Activated CD8-positive, alpha-beta T cell treated with anti-CD3 and anti-CD28 coated beads, Interleukin-2, amount 10 ng/mL, durations not matched to agents 7 days and 5 days (primary cell): ENCODE measurements at places on chromosomes 5 and 9. TPM values are rescaled to one million over a fixed set of nuclear protein-coding genes. Genes with fewer than 3 reads are reported as not detected.

Gene FAM169A
- 3.8 TPM for total RNA-seq

DNA sequence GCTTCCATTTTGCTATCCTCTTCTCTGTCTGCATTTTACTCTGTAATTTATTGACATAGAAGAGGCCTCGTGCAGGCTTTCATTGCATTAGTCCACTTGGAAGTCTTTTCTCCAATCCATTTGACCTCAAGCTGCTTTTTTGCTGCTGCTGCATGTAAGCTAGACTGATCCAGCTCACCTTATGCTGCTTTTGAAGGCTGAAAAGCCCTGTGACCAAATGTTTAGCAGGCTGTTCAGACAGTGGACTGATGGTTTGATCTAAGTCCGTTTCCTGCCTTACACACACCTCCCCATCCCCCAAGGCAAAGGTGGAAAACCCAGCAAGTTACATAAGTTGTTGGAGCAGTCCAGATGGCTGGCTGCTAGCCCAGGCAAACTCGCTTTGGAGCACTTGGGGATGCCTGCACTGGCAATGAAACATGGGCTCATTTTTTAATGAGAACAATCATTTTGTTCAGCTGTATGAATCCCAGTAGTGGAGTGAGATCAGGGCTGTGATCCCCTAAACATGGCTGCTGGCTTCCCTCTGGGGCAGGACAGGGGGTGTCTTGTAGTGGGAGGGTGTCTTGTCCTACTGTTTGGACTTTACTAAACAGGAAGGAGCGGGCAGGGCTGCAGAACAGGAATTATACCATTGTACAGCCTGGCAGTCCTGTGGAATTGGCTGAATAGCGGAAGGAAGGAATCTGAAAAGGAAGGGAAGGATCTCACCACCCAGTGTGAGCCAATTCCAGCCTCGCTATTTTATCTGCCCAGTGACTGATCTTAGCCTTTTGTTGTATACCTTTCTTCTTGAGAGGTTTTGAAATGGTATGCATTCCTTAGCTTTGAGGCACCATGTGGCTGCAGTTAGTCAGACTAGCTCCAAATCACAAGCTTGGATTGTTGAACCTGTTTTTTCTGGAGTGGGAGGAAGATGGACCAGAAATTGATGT lies 212.0 kb downstream of the ARHGAP26 start:
- peaks cover 59% of the 10 kb centered on the region for H3K4me1 ChIP-seq
- H3K27ac ChIP-seq = peak overlapping the region; percentile 53
- H3K4me3 ChIP-seq = no peak overlapping the region
- H3K36me3 ChIP-seq = peaks cover 19% of the 10 kb centered on the region
- no peak for DNase-seq

Gene NUTM2F
- not detected for total RNA-seq

Gene SLC27A6
- total RNA-seq = not detected

Gene CAMK4
- 84.9 TPM for total RNA-seq

- H3K4me1 ChIP-seq = peaks cover 26% of the 10 kb centered on the region
- H3K27ac ChIP-seq = no peak overlapping the region
- no peak overlapping the region for H3K4me3 ChIP-seq
- no peaks in the 10 kb centered on the region for H3K27me3 ChIP-seq
- peaks cover 2% of the 10 kb centered on the region for H3K36me3 ChIP-seq
Measured at GRCh38 chr9:120693700-120694008, 20.6 kb downstream of the MEGF9 start.

GRCh38 chr5:392431-392988 lies 50.5 kb upstream of the EXOC3 start:
- H3K4me3 ChIP-seq = peak overlapping the region; percentile 76
- DNase-seq = peak; percentile 96
- no peaks in the 10 kb centered on the region for H3K27me3 ChIP-seq

GRCh38 chr5:31556461-31556860 lies 24.4 kb downstream of the C5orf22 start:
- H3K36me3 ChIP-seq = peaks cover 46% of the 10 kb centered on the region
- H3K4me3 ChIP-seq = no peak overlapping the region
- H3K27me3 ChIP-seq = no peaks in the 10 kb centered on the region
